Suprapubic skin (tissue), 4 donors: ENCODE measurements at places on chromosomes 3 and 15.
A peak's percentile ranks its signal among the peaks of the same experiment; 100 is the strongest.

GRCh38 chr15:101543926-101544612, 54.6 kb upstream of the PCSK6 start:
- no peak overlapping the region for H3K4me3 ChIP-seq
- H3K27me3 ChIP-seq: peaks cover 40% of the 10 kb centered on the region
- H3K27ac ChIP-seq: no peak overlapping the region
- H3K36me3 ChIP-seq: no peaks in the 10 kb centered on the region

- H3K27ac ChIP-seq: no peak overlapping the region
- H3K4me1 ChIP-seq: peaks cover 27% of the 10 kb centered on the region
- no peak for DNase-seq
- H3K4me3 ChIP-seq: no peak overlapping the region
- no peaks in the 10 kb centered on the region for H3K36me3 ChIP-seq
These were observed 30.5 kb upstream of the TNFSF10 start for GRCh38 chr3:172553526-172554252.

DNA sequence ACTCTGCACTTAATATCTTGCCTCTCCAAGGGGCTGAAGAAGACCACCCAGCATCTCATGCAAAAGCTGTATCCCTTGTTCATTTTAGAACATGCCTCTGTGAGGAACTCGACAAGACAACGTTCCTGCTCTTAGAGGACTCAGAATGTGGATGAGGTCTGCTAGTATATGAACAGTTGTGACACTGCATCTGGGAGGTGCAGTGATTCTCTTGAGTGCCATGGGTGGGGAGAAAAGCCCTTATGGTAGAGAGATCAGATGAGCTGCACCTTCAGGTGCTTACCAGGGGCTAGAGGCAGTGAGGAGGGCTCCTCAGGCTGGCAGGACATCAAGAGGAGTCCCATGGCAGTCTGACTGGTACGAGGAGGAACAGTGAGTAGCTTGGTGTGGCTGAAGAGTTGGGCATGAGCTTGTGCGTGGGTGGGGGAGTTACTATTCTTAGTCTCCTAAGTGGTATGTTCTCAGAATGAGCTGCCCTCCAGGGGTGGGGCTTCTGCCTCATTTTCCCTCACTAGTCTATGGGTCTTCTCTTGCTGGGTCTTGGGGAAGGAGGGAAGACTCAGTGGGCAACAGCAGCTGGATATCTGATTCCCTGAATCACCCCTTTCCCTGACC, 56.7 kb upstream of the ATP2B2 start:
- peak; percentile 40 for DNase-seq
- H3K27ac ChIP-seq: no peak overlapping the region
- no peaks in the 10 kb centered on the region for H3K36me3 ChIP-seq

GRCh38 chr3:45817831-45818522, 21.6 kb upstream of the SLC6A20 start:
- no peak for DNase-seq
- H3K27ac ChIP-seq: peak overlapping the region; percentile 56
- H3K36me3 ChIP-seq: peaks cover 21% of the 10 kb centered on the region
- peaks cover 35% of the 10 kb centered on the region for H3K4me1 ChIP-seq
- H3K27me3 ChIP-seq: no peaks in the 10 kb centered on the region

DNA sequence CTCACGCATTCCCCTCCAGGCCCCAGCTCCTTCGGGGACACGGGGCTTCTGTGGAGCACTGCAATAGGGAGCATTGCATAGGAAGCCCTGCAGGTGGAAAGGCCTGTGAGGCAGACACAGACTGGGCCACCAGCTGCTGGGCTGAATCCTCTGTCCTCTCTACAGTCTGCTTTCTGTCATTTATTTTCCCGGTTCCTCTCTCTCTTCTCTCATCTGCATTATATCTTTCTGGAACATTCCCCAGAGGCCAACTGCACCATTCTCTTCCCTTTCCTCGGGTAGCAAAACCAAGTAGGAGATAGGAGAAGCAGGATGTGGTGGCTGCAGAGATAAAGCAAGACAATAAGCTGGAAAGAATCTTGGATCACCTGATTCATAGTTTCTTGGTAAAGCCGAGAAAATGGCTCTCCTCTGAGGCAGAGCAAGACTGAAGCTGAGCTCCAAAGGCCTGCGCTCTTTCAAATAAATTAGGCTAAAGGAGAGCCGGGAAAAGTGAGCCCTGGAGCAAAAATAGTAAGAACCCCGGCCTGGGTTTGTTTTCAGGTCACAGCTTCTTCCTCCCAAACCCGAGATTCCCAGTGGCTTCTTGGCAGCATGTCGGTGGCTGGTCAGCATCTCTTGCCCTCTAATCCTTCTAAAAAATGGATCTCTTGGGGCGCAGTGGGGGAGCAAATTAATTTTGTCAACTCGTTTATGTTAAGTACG, 5.3 kb downstream of the TM4SF4 start:
- no peaks in the 10 kb centered on the region for H3K36me3 ChIP-seq
- H3K4me3 ChIP-seq: no peak overlapping the region
- no peaks in the 10 kb centered on the region for H3K27me3 ChIP-seq
- H3K27ac ChIP-seq: no peak overlapping the region

GRCh38 chr15:40986820-40987219, 33.5 kb downstream of the CHAC1 start:
- H3K4me3 ChIP-seq: no peak overlapping the region
- no peak for DNase-seq
- peaks cover 77% of the 10 kb centered on the region for H3K36me3 ChIP-seq
- no peaks in the 10 kb centered on the region for H3K4me1 ChIP-seq
- H3K27me3 ChIP-seq: no peaks in the 10 kb centered on the region

DNA sequence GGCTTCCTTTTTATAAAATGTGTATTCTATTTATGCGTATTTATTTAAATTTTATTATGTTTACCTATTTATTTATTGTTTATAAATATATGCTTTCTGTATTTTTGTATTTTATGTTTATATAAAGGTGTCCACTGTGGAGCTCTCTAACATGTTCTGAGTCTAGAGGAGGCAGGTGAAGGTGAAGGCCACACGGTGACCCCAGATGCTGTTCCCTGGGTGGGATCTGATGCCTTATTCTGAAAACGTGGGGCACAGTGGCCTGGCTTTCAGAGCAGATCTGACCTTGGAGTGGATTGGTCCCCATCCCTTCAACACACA, 104.7 kb upstream of the SLC7A14 start:
- no peak for DNase-seq
- H3K36me3 ChIP-seq: no peaks in the 10 kb centered on the region

- H3K27ac ChIP-seq: peak overlapping the region; percentile 100
- peak overlapping the region; percentile 94 for H3K4me3 ChIP-seq
- H3K4me1 ChIP-seq: peaks cover 57% of the 10 kb centered on the region
- no peaks in the 10 kb centered on the region for H3K27me3 ChIP-seq
- DNase-seq: peak; percentile 87
These were observed 748 bp downstream of the CCNL1 start for GRCh38 chr3:157159037-157159761.

DNA sequence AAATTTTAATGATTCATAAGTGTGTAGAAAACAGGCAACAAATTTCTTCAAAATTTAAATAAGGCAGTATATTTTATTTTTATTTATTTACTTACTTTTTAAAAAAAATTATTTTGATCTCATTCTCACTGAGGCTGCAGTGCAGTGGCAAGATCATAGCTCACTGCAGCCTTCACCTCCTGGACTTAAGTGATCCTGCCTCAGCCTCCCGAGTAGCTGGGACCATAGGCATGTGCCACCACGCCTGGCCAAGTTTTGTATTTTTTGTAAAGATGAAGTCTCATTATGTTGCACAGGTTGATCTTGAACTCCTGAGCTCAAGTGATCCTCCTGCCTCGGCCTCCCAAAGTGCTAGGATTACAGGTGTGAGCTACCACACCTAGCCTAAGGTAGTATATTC, 61.2 kb upstream of the XRN1 start:
- no peak overlapping the region for H3K27ac ChIP-seq
- H3K4me3 ChIP-seq: no peak overlapping the region
- no peaks in the 10 kb centered on the region for H3K27me3 ChIP-seq
- DNase-seq: no peak

DNA sequence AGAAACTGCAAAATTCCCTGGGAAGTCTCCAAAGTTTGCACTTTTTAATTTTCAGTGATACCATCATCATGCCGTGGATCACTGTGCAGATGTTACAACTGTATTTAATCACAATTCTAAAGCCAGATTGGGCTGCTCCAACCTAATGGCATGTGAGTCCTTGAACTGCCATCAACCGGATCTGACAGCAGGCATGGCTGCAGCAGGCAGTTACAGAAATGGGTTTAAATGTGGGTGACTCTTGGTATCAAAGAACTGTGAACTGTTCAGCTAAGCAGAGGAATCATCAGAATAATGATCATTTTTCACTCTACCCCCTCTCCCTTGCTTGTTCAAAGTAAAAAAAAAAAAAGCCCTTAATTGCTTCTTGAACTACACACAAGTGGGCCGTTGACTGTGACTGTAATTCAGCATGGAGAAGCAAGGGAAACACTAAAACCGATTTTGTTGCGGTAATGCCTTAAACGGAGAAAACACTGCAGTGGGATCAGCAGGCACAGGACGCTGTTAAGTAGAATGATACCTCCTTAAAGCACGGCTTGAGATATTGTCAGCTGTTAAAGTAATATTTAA, 152.4 kb downstream of the RORA start:
- H3K4me1 ChIP-seq: peaks cover 8% of the 10 kb centered on the region
- no peaks in the 10 kb centered on the region for H3K36me3 ChIP-seq
- no peak for DNase-seq
- H3K27me3 ChIP-seq: no peaks in the 10 kb centered on the region
- no peak overlapping the region for H3K27ac ChIP-seq

GRCh38 chr3:190119461-190120268, 1.0 kb downstream of the P3H2 start:
- no peak for DNase-seq
- no peaks in the 10 kb centered on the region for H3K36me3 ChIP-seq
- H3K4me1 ChIP-seq: peaks cover 32% of the 10 kb centered on the region
- H3K27ac ChIP-seq: no peak overlapping the region
- peak overlapping the region; percentile 82 for H3K4me3 ChIP-seq
- peaks cover 8% of the 10 kb centered on the region for H3K27me3 ChIP-seq

- H3K4me3 ChIP-seq: no peak overlapping the region
- H3K4me1 ChIP-seq: peaks cover 3% of the 10 kb centered on the region
- H3K36me3 ChIP-seq: no peaks in the 10 kb centered on the region
- DNase-seq: no peak
- H3K27ac ChIP-seq: peak overlapping the region; percentile 1
These were observed 12.5 kb downstream of the P2RY14 start for GRCh38 chr3:151265866-151266265.

GRCh38 chr15:30885814-30886213, 17.9 kb upstream of the FAN1 start:
- H3K36me3 ChIP-seq: no peaks in the 10 kb centered on the region
- DNase-seq: no peak
- no peaks in the 10 kb centered on the region for H3K4me1 ChIP-seq
- no peak overlapping the region for H3K27ac ChIP-seq
- H3K27me3 ChIP-seq: no peaks in the 10 kb centered on the region

DNA sequence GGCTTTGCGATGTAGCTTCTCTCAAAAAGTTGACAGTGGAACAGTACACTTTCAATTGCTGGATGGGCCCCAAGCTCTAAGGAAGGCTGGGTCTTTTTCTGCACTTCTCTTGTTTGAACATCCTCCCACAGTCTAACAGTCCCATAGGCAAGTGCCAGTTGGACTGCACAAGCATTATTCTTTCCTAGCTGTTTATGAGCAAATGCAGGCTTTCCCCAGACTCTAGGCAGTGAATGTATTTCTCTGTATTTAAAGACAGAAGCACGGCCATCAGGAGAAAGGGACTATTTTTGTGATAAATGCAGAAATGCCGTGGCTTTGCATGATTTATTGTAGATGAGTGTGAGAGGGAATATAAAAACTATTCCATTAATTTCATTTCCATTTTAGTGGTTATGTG, 539.3 kb upstream of the LMCD1 start:
- no peak for DNase-seq
- H3K36me3 ChIP-seq: no peaks in the 10 kb centered on the region
- H3K4me3 ChIP-seq: no peak overlapping the region
- H3K27ac ChIP-seq: no peak overlapping the region
- no peaks in the 10 kb centered on the region for H3K27me3 ChIP-seq

DNA sequence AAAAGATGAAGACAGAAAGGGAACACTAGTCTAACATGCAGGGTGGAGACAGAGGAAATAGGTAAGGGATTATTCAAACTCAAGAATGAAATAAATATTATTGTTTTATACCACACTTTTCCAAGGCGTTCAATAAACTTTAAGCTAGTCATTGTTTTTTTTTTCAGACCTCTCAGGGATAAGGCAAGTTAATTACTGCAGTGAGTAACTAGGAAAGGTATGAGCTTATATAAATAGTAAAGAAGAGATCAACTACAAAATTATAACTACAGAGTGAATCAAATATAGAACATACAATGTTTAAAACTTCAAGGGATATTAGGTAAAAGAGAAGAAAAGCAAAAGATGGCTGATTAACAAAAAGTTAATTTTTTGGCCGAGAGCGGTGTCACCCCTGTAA, 31.5 kb upstream of the XXYLT1 start:
- H3K36me3 ChIP-seq: peaks cover 49% of the 10 kb centered on the region
- no peak overlapping the region for H3K4me3 ChIP-seq
- H3K27ac ChIP-seq: no peak overlapping the region
- no peaks in the 10 kb centered on the region for H3K4me1 ChIP-seq

DNA sequence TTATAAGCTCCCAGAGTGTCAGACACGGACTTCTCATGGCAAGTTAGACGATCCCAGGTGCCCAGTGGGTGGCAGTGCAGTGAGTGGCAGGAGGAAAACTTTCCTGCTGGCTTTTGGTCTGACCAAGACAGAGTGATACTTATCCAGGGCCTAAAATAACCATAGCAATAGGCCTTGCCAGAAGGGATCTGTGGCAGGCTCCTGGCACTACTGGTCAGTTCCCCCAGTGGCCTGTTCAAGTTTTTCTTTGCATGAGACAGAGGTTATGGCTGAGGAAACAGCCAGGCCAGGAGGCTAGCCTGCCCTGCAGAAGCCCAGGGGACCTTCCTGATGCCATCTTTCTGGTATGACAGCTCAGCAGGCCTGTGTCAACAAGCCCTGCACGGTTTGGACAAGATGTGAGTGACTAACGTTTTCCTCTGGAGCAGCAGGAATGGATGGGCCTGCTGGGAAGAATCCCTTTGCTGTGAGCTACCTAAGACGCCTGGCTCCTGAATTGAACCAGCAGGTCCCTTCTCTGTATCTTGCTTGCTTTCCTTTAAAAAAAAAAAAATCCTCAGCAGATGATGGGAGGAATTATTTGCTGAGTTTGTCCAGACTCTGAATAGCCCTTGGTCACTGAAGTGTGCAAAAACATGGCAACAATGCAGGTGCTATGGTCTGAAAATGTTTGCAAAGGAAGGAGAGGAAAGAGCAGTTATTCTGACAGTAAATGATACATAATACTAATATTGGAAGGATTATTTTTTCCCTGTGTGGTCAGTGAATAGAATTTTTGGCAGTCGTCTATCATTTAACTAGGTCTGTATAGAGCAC, 18.0 kb downstream of the SCG5 start:
- DNase-seq: no peak
- no peaks in the 10 kb centered on the region for H3K36me3 ChIP-seq
- no peak overlapping the region for H3K4me3 ChIP-seq
- no peaks in the 10 kb centered on the region for H3K27me3 ChIP-seq
- no peak overlapping the region for H3K27ac ChIP-seq

DNA sequence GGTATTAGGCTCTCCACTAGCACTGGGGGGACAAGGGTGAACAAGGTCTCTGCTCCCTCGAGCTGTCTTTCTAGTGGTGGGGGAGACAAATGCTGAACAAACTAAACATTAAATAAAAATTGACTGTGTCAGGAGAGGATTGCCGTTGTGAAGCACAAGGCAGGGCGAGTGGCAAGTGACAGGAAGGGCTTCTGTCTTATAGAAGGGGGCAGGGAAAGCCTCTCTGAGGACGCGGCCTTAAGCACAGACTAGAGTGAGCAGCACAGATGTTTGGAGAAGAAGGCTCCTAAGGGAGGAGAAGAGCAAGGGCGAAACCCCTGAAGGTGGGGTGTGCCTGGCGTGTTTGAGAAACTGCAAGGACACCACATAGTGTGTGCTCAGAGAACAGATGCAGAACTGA, 50.9 kb upstream of the ATP2B2 start:
- H3K4me1 ChIP-seq: peaks cover 15% of the 10 kb centered on the region
- peak; percentile 26 for DNase-seq
- no peak overlapping the region for H3K27ac ChIP-seq
- no peaks in the 10 kb centered on the region for H3K36me3 ChIP-seq
- H3K27me3 ChIP-seq: peaks cover 5% of the 10 kb centered on the region
